Right ventricle myocardium inferior (tissue), 1 donor: ENCODE measurements at places on chromosomes 11 and 22.

GRCh38 chr22:49632199-49633009 lies 195.3 kb downstream of the BRD1 start:
- DNase-seq: no peak

DNA sequence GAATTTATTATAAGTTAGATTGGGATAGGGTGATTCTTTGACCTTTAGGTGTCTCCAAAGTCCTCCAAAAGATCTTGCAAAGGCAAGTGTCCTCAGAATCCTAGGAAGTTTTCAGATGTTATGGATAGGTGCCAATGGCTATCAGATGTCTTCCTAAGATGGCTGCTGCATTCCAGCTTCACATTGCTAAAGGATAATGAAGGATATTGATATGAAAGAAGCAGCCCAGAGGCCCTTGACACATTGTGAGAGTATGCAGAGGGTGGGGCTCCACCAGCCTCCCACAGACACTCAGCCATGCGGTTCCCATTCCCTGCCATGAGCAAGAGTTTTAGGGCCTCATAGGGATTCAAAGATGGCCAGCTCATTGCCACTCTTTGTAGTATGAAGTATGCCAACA lies 22.3 kb upstream of the GLYATL2 start:
- DNase-seq: no peak

DNA sequence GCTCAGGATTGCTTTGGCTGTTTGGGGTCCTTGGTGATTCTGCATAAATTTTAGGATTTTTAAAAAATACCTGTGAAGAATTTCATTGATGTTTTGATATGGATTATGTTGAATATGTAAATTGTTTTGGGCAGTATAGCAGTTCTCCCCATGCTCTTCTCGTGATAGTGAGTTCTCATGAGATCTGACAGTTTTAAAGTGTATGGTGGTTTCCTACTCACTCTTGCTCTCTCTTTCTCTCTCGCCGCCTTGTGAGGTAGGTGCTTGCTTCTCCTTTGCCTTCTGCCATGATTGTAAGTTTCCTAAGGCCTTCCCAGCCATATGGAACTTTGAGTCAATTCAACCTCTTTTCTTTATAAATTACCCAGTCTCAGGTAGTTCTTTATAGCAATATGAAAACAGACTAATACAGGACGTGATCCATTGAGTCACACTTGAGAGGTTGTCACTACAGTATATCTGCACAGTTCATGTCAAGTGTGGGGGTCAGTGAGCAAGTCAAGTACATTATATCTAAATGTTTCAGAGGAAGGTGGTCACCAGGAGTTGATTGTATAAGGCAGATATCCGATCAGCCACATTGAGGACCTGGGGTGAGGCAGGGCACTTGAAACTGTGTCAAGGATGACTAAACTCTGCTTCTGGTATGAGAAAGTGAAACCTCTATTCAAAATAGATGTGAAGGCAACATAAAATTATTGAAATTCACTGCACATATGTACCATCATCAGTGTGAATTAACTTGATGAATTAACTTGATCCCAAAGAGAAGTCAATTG lies 70.7 kb upstream of the CCDC179 start:
- DNase-seq: no peak

GRCh38 chr22:49272546-49273125 lies 555.0 kb downstream of the BRD1 start:
- DNase-seq: no peak

GRCh38 chr22:47200273-47201051 lies 438.0 kb downstream of the TBC1D22A start:
- no peak for DNase-seq

GRCh38 chr11:133824593-133824992 lies 20.7 kb downstream of the SPATA19 start:
- no peak for DNase-seq

- DNase-seq: no peak
Measured at GRCh38 chr22:39725351-39726035, 154.9 kb downstream of the CACNA1I start.
